WTC11 (cell line): ENCODE measurements at places on chromosomes 11 and 22. TPM values are rescaled to one million over a fixed set of nuclear protein-coding genes. Genes with fewer than 3 reads are reported as not detected.

DNA sequence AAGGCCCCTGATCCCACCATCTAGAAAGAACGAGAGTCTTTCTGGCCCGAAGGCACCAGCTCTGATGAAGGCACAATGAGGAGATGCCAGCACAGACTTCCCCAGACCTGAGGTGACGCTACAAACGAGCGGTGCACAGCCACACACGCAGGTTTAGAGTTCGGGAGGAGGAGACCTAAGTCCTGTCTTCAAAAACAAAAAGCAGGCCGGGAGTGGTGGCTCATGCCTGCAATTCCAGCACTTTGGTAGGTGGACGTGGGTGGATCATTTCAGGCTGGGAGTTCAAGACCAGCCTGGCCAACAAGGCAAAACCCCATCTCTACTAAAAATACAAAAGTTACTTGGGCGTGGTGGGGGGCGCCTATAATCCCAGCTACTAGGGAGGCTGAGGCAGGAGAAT lies 9.5 kb downstream of the LTO1 start:
- H3K27me3 ChIP-seq, result no peaks in the 10 kb centered on the region
- no peak for DNase-seq
- H3K4me3 ChIP-seq, result no peak overlapping the region
- H3K36me3 ChIP-seq, result peaks cover 21% of the 10 kb centered on the region
- H3K4me1 ChIP-seq, result peaks cover 8% of the 10 kb centered on the region

GRCh38 chr11:6623391-6624363 lies 4.5 kb upstream of the TPP1 start:
- H3K27ac ChIP-seq, result no peak overlapping the region
- no peaks in the 10 kb centered on the region for H3K36me3 ChIP-seq
- no peak overlapping the region for H3K4me3 ChIP-seq
- no peaks in the 10 kb centered on the region for H3K4me1 ChIP-seq
- no peak for DNase-seq

DNA sequence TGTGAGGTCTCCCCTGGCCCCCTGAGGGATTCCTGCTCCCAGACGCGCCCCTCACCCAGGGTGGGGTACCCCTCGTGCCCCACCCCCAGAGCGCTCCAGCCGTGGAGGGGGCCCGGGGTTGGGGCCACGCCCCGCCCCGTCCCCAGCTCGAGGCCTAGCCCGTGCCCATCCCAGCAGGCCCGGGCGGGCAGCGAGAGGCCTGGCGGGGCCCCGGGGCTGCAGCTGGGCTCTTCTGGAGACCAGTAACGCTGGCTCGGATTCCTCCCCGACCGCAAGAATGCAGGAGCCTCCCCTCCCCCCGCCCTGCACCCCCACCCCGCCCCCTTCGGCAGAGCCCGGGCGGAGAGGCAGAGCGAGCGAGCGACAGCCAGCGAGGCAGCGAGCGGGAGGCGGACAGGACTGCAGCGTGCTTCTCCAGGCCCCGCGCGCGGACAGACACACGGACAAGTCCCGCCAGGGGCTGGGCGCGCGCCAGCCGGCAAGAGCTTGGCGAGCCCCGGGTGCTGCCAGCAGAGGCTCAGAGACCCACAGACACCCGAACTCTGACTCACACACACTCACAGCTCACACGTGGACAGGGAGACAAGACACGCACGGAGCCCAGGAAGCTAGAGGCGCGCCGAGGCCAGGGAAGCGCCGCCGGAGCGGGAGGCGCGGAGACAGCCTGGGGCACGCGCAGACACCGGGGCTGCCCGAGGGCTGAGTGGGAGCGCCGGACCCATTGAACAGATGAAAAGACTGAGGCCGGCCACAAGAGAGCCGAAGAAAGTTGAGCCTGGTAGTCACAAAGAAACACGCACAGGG lies 15.2 kb downstream of the BCL9L start:
- H3K36me3 ChIP-seq, result peaks cover 12% of the 10 kb centered on the region
- H3K4me1 ChIP-seq, result peaks cover 66% of the 10 kb centered on the region
- peak overlapping the region; percentile 96 for H3K27ac ChIP-seq
- H3K27me3 ChIP-seq, result no peaks in the 10 kb centered on the region
- DNase-seq, result peak; percentile 80
- peak overlapping the region; percentile 72 for H3K4me3 ChIP-seq

DNA sequence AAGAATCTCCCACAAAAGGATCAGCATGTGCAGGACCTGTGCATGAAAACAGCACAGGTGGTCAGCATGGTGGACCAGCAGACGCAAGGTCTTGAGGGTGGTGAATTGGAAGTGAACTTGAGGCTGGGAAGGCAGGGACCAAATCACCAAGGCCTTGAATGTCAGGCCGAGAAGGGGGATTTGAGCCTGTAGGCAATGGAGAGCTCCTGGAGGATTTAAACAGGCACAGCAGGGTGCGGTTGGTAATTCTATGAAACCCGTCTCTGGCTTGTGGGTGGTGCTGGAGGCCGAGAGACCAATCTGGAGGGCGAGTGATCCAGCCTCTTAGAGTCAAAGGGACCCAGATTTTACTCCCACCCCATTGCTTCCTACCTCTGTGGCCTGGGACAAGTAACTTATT lies 2.4 kb downstream of the TSKU start:
- DNase-seq, result no peak
- H3K4me3 ChIP-seq, result peak overlapping the region; percentile 66
- H3K4me1 ChIP-seq, result peaks cover 69% of the 10 kb centered on the region
- H3K36me3 ChIP-seq, result peaks cover 16% of the 10 kb centered on the region

DNA sequence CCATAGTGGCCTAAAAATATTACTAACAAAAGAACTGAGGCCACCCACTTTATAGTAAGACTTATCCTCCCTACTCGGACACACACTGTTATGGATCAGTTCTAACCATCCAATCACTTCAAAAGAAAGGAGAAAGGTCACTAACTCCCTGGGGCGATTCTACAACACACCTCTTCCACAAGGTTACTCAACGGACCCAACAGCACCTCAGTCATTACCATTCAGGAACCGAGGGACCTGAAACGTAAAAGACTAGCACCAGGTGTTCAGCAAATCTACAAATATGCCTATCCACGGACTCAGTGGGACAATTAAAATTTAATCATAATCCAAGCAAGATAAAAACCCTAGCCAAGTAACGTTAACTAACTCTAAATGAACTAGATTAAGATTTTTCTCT lies 1.6 kb downstream of the HNRNPUL2 start:
- peak overlapping the region; percentile 98 for H3K4me3 ChIP-seq
- H3K27me3 ChIP-seq, result peaks cover 4% of the 10 kb centered on the region; the same call in 1 of the 2 replicates
- peaks cover 25% of the 10 kb centered on the region for H3K4me1 ChIP-seq
- peak overlapping the region; percentile 31 for H3K27ac ChIP-seq
- DNase-seq, result no peak

- H3K36me3 ChIP-seq, result no peaks in the 10 kb centered on the region
- no peak overlapping the region for H3K27ac ChIP-seq
- no peak for DNase-seq
- no peaks in the 10 kb centered on the region for H3K4me1 ChIP-seq
- H3K27me3 ChIP-seq, result peaks cover 96% of the 10 kb centered on the region
- H3K4me3 ChIP-seq, result no peak overlapping the region
These were observed 23.8 kb downstream of the GGTLC2 start for GRCh38 chr22:22667966-22668880.

GRCh38 chr22:30824096-30824495 lies 129.4 kb downstream of the OSBP2 start:
- peaks cover 37% of the 10 kb centered on the region for H3K27me3 ChIP-seq
- H3K27ac ChIP-seq, result no peak overlapping the region
- H3K4me3 ChIP-seq, result no peak overlapping the region
- DNase-seq, result no peak

DNA sequence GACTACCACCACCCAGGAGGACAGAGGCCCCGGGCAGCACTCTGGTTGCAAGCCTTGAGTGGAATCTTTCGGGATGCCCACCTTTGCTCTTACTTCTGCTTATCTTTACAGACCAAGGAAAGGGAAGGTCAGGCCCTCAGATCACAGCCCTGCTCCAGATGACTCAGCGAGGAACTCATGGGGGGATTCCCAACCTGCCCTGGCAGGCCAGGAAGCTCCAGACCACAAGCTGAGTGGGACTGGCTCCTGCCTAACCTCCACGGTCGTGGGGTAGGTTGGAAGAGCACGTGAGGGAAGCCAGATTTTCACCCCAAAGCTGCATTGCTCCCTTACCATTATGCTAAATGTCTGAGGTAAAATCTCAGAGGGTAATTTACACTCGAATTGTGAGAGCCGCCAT lies 11.8 kb downstream of the TBC1D10A start:
- no peaks in the 10 kb centered on the region for H3K27me3 ChIP-seq
- H3K4me1 ChIP-seq, result peaks cover 10% of the 10 kb centered on the region
- DNase-seq, result no peak
- H3K27ac ChIP-seq, result no peak overlapping the region

The STX3 gene
- total RNA-seq, result 52.7 to 55.6 TPM (median 53.7 TPM) in 3 replicates

The FGF19 gene
- 17.6 to 19.3 TPM (median 18.6 TPM) in 3 replicates for total RNA-seq

The EPS8L2 gene
- 49.9 to 56.3 TPM (median 51.6 TPM) in 3 replicates for total RNA-seq

The CDK2AP2 gene
- total RNA-seq, result 47.6 to 53.1 TPM (median 52.5 TPM) in 3 replicates

The FREY1 gene
- total RNA-seq, result 1.6 to 2.1 TPM (median 1.8 TPM) in 3 replicates
